CD4-positive, alpha-beta T cell treated with Interleukin-10 for 1 hour (primary cell): ENCODE measurements at places on chromosomes 2 and 18.

GRCh38 chr18:10057894-10058791 is 144.3 kb downstream of the VAPA start:
- DNase-seq: no peak

GRCh38 chr2:236081171-236081570 is 87.0 kb downstream of the GBX2 start:
- no peak for DNase-seq

DNA sequence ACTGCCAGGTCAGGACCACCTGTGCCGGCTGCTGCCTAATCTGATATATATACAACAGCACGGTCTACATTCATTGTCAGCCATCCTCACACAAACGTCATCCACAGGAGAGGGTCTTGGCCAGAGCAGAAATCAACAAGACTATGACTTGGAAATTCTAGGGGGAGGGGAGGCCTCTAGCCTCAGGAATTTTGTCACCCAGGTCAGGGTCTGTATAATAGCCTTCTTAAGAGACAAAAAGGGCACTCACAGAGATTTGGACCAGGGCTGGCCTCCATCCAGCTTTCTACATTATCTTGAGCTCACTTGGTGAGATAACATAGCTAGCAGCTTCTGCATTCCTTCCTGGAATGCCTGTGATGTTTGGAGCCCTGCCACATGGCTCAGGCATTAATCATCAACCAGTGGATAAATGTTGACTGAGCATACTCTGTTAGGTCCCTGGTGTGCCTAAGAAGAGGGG is 50.4 kb upstream of the CTIF start:
- no peak for DNase-seq

DNA sequence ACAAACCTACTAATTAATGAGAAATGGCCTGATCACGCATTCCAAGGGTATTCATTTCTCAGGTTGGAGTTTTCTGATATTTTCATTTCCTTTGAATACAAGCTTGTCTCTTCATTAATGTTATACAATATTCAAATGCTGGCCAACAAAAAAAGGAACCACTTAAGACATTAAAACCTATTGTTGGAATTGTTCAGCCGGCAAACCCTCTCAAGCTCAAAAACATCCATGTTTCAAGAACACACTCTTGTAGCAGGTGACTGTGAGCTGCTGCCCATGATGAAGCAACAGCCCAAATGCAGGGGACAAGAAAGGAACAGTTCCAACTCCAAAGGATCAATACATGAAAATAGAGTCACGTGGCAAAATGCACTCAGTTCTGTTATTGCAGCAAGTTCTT is 454.5 kb downstream of the BCL11A start:
- DNase-seq: no peak

DNA sequence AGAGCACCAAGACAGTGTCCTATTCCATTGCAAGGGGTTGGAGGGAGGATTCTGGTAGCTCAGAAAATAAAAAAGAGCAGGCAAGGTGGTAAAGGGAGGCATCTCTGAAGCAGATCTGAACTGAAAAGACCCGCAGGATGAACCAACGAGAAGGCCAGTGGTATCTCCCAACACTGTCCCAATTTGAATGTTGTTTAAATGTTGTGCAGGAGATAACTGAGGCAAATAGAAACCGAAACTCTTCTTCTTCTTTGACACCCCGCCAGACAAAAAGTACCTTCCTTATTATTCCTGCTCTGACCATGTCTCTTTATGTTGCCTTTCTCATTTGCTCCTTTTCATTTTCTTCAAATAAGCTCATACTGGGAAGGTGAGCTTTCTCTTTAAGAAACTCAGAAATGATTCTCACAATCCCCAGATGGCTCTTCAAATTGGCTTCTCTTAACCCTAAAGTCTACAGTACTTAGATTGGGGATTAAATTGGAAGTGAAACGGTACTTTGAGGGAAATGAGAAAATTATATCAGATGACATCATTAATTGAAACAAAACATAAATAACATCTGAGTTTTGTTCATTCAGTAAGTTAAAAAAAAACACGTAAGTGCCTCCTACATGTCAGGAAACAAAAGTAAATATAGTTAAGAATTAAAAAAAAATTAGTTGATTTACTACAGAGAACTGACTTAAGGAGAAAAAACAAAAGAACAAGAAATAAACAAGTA is 143.6 kb downstream of the WDPCP start:
- DNase-seq: no peak

DNA sequence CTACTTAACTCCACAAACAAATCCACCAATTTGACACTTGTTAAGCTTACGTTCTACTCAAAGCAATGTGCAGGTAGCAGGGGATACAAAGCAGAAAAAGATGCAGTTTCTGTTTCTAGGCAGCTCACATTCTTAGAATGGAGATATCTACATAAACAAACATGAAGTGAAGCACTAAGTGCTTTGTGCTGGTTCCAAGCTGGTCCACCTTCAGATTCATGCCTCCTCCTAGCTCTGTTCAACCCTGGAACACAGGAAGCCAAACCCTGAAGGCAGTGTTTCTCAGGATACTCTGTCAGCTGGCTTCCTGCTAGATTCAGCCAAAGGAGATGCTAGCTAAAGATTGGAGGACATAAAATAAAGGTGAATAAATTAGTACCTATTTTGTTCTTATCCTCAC is 55.3 kb upstream of the NOL4 start:
- DNase-seq: no peak

DNA sequence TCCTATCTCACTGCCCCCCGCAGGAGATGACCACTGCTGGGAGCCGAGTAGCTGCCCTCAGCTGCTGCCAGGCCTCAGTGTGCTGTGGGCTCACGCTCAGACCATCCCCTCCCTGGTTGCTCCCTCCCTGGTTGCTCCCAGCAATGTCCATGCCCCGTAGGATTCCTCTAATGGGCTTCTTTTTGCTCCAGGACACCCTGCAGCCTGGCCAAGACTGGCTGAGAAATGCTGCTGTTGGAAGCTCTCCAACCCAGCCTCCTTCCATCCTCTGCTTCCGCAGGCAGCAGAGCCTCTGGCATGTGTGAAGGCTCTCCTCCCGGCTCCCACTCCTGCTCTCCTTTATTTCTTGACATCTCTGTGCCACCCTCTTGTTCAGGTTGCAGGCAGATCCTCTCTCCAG is 48.6 kb downstream of the SOX11 start:
- DNase-seq: no peak

DNA sequence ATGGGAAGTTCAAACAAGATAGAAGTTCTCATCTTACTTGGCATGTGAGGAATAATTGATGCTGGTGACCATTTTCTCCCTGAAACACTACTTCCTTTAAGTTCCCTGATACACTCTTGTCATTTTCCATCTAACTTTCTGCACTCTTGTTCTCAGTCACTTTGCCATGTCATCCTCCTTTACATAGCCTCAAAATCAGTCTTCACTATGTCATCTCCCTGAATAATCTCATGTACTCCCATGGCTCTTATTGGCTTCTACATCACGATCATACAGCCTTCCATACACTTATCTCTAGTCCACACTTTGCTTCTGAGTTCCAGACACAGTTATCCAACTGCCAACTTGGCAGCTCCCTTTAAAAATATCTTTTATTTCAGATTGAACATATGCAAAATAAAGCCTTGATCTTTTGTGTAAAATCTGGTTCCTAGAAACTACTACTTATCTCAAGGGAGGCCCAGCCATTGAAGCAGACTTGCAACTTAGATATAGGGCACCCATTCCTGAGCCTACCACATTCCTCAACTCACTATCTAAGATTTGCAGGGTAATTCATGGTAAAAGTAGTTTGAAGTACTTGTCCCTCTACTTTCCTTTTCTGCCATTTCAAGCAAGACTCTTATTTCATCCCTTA is 1070.2 kb upstream of the NXPH2 start:
- DNase-seq: no peak

GRCh38 chr2:225171350-225171749 is 129.1 kb upstream of the DOCK10 start:
- DNase-seq: no peak

DNA sequence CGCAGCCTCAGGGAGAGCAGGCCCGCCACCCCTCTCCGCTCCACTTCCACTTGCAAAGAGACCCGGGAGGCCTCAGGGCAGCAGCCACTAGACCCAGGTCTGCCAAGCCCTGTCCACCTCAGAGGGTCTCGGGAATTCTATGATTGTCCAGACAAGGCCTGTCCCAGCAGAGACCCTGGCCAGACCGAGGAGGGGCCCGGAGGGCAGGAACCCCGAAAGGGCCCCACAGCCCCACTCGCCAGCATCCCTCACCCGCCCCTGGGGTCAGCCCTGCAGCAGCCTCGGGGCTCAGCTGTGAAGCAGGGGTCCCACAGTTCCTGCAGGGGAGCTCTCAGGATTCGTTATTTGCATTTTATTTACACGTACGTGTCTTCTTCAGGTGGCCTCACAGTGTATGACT is 269.5 kb downstream of the EIPR1 start:
- no peak for DNase-seq

- DNase-seq: no peak
These were observed 146.6 kb downstream of the MAP4K4 start for GRCh38 chr2:101844055-101844635.

DNA sequence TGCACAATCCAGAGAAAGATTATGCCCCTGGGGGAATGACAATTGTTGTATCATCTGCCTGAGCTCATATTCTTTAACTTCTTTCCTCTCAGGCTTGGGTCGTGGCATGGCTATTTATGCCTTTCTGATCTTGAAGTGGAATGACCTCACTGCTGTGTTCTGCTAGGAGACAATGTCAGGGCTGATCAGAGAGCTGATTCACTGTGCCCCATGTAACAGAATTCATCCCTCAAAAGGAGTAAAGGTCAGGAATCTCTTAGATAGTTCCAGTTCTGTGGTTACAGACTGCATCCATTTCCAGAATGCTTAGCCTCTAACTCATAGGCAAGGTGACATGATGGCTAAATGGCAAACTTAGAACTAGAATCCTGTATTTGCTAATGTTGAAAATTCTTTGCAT is 511.7 kb upstream of the CNTNAP5 start:
- no peak for DNase-seq

DNA sequence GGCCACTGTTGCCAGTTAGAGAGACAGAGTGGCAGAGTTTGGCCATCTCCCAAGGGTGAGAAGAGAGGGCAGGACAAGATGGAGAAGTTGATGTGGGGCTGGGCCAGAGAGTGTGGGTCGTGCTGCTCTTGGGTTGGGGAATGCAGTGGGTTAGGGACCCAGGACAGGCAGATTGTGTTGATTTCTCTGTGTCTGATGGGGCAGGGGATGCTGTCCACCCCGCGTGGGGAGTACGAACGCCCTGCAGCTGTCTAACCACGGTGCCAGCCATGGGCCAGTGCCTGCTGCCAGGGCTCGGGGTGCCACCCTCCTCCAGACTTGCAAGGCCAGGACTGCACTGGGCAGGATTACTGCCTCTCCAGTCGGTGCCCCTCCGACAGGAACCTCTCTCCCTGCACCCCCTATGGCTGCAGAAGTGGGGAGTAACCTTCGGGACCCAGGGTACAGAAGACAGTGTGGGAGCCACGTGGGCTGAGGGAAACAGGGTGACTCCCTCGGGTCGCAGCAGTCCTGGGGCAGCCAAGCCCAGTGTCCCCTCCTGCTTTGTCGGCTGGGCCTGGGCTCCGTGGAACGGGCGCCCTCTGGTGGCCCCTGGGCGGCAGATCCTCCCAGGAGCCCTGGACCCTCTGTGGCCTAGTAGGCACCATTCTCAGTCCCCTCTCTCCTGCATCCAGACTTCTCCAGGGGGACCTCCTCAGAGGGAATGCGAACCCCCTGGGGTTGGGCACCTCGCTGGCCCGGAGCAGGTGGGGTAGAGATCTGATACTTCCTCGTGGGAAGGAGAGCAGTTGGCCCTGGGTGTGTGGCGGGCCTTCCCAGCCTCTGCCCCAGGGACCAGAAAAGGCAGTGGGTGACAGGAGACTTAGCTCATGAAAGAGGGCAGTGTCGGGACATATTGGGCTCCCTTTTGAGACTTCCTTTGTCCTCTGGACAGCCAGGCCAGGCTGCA is 2.7 kb downstream of the GPC1 start:
- peak; percentile 69 for DNase-seq

GRCh38 chr18:34760444-34760843 is 50.3 kb downstream of the DTNA start:
- no peak for DNase-seq

GRCh38 chr2:225274751-225275150 is 124.8 kb upstream of the NYAP2 start:
- no peak for DNase-seq

- no peak for DNase-seq
These were observed 183.9 kb downstream of the FMNL2 start for GRCh38 chr2:152518641-152519580.

GRCh38 chr2:197209742-197210408 is 100.7 kb downstream of the ANKRD44 start:
- peak; percentile 59 for DNase-seq

- DNase-seq: no peak
These were observed 41.5 kb downstream of the ODC1 start for GRCh38 chr2:10406491-10407188.

DNA sequence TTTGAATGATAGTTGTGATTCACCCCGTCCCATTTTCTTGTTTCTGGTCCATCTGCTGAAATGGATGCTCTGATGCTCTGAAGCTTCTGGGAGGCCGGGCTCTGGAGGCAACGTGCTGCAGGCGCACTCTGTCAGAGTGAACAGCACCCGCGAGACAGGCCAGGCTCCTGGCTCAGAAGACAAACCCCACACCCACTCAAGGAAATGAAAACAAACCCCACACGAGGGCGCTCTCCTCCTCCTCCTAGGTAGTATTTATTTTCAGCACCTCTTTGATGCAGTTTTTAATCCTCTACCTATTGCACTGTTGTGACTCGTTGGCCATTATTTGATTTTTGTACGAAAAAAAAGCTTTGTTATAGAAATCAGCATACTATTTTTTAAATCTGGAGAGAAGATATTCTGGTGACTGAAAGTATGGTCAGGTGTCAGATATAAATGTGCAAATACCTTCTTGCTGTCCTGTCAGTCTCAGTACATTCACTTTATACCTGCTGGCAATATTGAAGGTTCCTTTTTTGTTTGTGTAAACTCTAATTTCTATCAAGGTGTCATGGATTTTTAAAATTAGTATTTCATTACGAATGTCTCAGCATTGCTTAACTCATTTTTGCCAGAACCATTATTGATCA is 10.3 kb upstream of the CHST10 start:
- DNase-seq: peak; percentile 58

- no peak for DNase-seq
These were observed 153.4 kb upstream of the CCDC150 start for GRCh38 chr2:196486146-196486545.

- no peak for DNase-seq
These were observed 339.1 kb downstream of the TSN start for GRCh38 chr2:122094557-122094956.

GRCh38 chr2:27921880-27922547 is 31.5 kb downstream of the BABAM2 start:
- DNase-seq: no peak

GRCh38 chr18:49013961-49014604 is 63.3 kb upstream of the SMAD7 start:
- no peak for DNase-seq

GRCh38 chr18:41933778-41934177 is 21.3 kb upstream of the PIK3C3 start:
- no peak for DNase-seq

- no peak for DNase-seq
These were observed 55.5 kb downstream of the CRACDL start for GRCh38 chr2:98880266-98881152.

DNA sequence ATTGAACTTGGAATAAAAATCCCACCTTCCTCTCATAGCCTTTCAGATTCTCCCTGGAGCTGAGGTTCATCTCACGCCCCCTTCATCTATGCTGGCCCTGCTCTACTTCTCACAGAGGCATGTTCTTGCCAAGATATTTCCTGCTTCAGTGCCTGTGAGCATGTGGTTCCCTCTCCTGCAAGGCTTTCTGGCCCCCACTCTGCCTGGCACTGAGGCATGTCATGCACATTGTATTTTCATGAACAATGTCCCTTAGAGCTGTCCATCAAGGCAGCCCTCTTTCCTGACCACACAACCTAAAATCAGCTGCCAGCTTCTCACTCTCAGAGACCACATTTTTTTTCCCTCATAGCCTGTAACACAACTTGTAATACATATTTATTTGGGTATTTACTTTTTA is 18.0 kb upstream of the HK2 start:
- no peak for DNase-seq
